Activated CD4-positive, alpha-beta T cell treated with anti-CD3 and anti-CD28 coated beads for 24 hours (primary cell): ENCODE measurements at places on chromosomes 3 and 15.

- no peak for DNase-seq
These were observed 9.6 kb downstream of the LSM3 start for GRCh38 chr3:14188041-14188754.

DNA sequence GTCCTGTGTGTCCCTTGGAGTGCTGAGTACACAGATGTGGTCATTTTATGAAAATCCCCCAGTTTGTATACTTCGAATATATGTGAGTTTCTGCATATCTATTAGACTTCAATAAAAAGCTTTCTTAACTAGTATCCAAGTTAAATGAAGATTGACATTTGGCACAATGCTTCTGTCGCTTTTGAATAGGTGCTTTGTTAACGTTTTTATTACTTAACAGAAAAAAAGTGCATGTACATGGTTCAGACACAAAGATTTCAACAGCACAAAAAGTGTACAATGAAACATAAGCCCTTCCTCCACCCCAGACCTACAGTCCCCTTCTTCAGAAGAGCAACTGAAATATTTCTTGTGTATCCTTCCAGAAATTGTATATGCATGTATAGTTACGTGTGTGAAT, 427.4 kb upstream of the PROK2 start:
- no peak for DNase-seq

DNA sequence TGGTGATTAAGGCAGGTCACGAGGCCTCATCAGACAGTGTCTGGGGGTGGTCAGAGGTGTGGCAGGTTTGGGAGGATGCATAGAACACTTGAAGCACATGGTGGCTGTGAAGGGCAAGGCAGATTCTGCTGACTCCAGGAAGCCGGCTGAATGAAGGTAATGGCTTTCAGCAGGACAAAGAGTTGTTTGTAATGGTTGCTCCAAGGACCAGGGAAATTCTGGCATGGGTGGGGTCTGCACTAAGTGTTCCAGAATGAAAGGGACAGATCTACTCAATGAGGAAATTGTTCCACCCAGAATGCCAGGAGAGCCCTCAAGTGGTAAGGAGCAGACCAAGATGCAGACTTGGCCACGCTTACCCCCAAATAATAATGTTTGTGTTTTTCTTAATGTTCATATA, 70.7 kb upstream of the ACAD9 start:
- no peak for DNase-seq

GRCh38 chr3:184769382-184770170, 42.4 kb upstream of the VPS8 start:
- DNase-seq: no peak

DNA sequence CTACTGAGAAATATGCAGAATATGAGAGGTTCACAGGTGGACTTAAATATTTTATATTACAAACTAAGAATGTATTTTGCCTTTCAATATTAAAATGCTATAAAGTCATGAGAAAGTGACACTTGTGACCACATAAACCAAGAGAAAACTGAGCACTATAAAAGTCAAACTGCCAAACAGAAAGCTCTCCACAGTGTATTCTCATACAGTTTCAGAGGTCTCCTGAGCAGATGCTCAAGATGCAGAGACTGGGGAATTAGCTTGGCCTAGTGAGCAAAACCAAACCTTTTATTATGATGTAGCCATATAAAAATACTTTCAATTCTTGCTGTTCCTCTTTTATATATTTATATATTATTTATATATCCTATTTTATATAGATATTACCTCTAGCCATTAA, 227.8 kb downstream of the TBC1D5 start:
- no peak for DNase-seq

- DNase-seq: no peak
These were observed 56.5 kb downstream of the MCTP2 start for GRCh38 chr15:94287794-94288246.

DNA sequence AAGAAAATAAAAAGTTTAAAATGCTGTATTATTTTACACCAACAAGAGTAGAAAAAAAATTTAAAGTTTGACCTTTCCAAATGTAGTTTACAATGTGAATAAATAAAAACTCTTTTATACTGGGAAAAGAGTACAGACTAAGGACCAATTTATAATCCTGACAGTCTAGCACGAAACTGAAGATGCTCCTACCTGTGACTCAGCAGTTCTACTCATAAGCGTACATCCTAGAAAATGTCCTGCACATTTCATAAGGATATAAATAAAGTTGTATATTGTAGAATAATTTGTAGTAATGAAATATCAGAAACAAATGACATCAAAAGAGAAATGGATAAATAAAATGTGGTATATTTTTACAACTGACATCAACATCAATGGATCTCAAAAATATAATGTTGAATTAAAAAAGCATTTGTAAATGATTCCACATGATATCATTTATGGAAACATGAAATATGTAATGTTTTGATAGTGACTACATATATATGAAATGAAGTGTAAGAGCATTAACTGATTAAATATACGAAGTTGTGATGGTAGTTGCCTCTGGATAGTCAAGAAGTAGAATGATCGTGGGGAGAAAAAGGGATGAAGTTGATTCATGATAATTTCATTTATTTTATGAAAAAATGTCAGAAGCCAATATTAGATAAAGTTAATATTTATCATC, 161.3 kb upstream of the CBLB start:
- no peak for DNase-seq
